ENCODE measurements at places on chromosomes 2 and 18.

- no peak for DNase-seq
These were observed 102.2 kb upstream of the KCTD1 start for GRCh38 chr18:26650310-26651268.

GRCh38 chr2:19632403-19632991, 269.3 kb downstream of the TTC32 start:
- DNase-seq: no peak

GRCh38 chr2:66547887-66548286, 113.0 kb downstream of the MEIS1 start:
- DNase-seq: peak; percentile 16

DNA sequence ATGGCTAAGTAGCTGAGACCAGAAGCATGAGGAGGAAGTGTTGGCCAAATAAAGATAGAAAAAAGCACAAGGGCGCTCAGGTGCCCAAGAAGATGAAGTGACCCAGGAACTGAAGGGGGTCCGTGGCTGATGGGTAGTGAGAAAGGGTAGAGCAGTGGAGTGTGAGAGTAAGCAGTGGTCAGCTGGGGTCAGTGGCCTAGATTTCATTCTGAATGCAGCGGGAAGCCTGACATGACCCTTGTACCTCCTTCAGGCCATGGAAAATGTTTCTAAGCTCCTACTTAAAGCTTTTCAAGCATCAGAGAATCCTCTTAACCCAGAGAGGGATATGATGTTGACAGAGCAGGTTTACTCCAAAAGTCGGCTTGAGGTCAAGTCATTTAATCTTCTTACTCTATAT, 89.0 kb upstream of the UNC80 start:
- DNase-seq: no peak

- DNase-seq: peak; percentile 83
These were observed 82.1 kb downstream of the TNP1 start for GRCh38 chr2:216777637-216778273.

DNA sequence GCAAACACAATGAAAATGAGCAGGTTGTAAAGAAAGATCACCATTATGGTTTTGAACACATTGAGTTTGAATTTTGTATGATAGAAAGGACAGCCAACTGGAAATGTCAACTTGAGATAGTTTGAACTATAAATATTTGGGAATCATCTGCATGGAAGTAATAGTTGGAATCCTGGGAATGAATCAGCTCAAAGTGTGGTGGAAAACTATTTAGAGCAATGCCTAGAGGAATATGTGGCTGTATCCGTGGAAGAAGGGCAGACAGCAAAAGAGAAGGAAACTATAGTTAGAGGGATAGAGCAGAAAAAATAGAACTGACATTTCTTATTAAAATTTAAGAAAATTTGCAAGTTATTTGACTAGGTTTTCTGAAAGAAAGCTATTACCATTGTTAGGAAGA, 112.5 kb upstream of the OTX1 start:
- DNase-seq: no peak

DNA sequence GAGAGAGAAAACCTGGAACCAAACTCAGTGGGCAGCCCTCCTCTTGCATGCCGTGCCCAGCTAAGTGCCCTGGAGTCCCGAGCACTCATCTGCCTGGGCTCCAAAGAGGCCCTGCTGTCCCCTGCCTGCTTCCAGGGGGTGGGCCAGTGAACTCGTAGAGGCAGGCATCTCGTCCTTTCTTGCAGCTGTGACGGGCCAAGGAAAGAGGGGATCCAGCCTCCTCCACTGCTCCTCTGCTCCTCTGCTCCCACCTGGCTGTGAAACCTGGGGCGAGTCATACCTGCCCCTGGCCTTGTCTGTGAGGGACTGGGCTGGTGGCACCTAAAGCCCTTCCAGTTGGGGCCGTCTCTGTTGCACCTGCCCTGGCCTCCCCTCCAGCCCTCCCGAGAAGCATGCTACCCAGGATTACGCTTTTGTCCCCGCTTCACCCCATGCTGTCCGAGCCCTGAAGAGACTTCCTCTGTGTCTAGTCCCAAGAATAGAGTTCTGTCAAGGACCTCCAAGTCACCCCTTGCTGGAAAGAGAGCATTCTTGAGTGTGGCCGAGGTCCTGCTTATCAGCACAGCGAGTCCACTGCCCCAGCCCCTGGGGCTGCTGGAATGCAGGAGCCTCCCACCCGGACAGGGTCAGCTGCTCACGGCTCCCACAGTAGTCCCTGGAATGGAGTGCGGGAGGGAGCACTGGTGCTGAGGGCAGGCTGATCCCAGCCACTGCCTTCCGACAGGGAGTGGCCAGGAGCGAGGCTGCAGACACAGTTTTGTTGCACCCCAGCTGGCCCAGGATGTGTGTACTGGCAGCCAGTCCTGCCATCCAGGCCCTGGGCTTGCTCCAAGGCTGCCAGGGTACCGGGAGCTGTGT, 14.3 kb downstream of the KCNK3 start:
- peak; percentile 77 for DNase-seq

DNA sequence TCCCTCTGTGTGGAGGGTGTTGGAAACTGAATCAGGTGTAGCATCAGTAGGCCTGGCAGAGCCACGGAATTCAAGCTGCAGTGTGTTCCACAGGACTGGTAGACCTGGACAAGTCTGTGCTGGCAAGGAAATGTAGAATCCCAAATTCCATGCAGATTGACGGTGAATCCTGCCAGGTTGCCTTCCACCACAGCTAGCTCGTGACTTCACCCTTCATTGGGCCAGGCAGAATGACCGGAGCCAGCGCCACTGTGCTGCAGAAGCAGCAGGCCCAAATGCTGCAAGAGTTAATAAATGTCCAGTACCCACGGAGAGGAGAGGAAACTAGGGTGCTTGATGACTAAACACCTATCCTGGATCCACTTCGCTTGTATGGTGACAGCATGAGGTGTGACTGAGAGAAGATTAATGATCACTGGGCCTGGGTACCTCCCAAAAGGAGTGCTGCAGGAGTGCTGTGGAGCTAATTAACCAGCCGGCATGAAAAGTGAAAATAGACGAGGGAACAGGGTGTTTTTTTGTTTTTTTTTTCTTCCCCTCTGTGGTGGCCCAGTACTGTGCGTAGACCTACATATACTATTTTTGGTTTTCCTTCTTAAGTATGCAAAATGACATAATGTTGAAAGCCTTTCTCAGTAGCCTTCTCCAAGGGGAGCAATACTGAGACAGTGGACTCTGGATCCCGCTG, 122.2 kb downstream of the TANC1 start:
- DNase-seq: no peak

- DNase-seq: no peak
These were observed 39.6 kb upstream of the PDK1 start for GRCh38 chr2:172516299-172516698.

DNA sequence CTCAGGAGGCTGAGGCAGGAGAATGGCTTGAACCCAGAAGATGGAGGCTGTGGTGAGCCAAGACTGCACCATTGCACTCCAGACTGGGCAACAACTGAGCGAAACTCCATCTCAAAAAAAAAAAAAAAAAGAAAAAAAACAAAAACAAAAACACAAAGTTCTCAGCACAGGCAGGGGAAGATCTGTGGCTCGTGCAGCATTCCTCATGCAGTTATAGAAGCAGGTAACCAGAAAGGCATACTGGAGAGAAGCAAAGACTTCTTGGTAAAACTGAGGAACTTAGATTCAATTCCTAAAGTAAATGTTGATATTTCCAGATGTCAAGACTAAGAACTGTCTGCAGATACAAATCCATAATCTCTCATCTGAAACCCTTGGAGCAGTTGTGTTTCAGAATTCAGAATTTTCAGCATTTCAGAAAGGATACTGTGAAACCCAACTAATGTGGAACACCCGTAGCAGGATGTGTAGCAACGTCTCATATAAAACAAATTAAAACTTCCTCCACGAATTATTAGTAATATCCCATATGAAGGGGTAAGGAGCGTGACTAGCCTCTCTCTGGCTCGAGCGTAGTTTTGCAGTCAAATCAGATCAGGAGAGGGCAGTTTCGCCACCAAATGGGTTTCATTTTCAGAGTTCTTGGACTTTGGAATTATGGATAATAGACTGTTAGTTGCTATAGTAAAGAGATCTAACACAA, 13.2 kb upstream of the SLC25A52 start:
- DNase-seq: no peak

DNA sequence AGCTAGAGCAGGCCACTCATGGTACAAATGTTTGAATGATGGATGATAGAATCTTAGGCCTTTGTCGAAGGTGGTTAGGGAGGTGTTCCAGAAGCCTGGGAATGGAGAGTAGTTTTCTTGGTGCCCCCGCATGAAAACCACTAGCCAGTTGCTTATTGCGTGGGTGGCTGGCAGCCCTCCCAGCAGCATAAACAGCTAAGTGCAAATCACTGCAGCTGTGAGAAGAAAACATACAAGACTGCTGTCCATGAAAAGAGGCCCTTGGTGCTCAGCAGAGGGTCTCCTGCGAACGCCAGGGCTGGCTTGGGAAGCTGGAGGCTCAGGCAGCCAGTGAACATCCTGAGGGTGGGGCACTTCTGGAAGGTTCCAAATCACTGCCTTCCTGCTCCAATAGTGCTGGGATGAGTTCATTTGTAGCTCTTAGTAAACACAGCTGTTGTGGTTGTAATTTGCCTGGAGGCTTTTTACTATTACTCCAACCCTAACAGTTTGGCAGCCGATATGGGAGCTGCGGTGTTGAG, 118.8 kb downstream of the MGAT5 start:
- DNase-seq: peak; percentile 10

- no peak for DNase-seq
These were observed 64.9 kb downstream of the ACTR2 start for GRCh38 chr2:65292461-65293011.

- DNase-seq: no peak
These were observed 133.3 kb upstream of the TFPI start for GRCh38 chr2:187687585-187687984.

DNA sequence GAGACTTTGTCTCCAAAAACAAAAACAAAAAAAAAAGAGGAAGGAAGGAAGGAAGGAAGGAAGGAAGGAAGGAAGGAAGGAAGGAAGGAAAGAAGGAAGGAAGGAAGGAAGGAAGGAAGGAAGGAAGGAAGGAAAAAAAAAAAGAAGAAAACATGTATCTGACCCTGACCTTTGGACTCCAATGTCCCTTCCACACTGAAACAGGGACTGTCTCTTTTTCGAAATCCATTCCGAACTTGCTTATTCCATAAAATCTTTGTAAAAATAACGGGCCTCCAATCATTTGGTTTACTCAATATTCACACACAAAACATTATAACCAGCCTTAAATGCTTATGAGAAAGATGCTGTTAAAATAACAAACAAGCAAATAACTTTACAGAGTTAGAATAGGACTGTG, 225.7 kb downstream of the TCF4 start:
- DNase-seq: no peak

- no peak for DNase-seq
These were observed 76.4 kb upstream of the DYNC1I2 start for GRCh38 chr2:171610824-171611223.

DNA sequence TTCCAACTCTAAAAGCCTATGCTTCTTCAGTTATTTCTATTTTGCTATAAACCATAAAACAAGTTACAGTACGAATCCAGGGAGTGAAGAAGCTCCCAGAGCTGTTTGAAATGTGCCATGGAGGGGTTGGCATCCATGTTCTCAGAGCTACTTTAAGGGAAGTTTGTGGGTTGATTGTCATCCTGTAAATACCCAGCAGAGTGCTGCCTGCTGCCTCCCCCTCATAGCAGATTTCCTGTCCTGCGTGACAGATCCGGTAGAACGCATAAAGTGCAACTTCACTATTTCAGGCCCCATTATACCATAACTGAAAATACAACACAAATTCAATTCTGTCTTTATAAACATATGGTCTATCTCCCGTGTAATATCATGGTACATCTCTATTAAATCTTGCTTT, 114.4 kb downstream of the CTNNA2 start:
- no peak for DNase-seq

GRCh38 chr2:136005462-136006196, 20.2 kb upstream of the DARS1 start:
- DNase-seq: no peak

DNA sequence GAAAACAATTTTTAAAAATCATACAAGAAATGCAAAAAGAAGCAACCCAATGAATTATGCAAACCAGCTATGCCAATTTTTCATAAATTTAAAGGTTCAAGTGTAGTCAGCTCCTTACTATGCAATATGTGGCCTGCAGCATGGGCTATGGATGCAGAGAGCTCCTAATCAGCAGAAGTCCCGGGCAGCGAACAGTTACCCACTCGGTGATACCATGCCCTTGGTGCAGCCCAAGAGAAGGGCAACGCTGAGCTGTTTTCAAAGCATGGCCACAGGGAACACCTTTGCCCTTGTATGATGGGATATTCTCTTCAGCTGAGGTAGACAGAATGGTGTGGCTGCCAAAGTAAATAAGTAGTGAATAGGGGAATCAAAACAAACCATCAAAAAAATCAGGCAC, 17.3 kb upstream of the ARL5A start:
- no peak for DNase-seq

- no peak for DNase-seq
These were observed 41.3 kb downstream of the NABP1 start for GRCh38 chr2:191719261-191719660.

DNA sequence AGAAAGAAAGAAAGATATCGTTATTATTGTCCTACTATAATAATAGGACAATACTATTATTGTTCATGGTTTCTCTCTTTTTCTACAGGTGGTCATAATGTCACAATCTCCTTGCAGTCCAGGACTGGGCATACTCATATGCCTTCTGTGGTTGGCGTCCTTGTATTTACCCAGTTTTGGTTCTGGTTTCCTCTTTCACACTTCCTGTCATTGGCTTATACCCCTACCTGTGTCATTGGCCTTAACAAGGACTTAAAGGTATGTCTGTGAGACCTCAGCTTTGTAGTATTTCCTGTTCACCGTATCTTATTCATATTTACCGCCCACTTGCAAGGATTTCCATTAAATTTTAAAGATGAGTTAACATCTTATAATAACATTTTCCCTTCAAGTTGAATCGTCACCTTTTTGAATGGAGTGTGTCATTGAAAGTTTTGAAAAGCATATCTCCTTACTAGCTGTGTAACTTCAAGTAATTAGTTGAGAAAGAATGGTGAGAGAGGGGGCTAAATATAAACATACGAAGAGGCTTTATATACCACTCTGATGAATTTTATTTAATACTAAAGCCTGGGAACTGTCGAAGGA, 36.5 kb upstream of the HTR2B start:
- no peak for DNase-seq

DNA sequence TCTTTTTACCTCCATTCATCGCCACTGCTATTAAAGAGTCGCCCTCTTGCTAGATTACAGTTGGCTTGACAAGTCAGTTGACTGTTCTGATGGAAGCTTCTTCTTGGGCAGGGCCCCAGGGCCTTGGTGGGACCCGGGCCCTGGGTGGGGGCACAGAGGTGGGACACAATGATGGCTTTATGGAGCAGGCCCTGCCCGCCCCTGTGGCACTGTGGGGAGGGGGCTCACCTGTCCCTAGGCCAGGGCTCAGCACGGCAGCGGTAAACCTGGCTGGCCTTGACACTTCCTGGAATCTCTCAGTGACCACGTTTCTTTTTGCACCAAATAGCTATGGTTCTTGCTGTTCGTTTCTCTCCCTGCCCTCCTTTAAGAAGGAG, 4.9 kb upstream of the HS6ST1 start:
- DNase-seq: peak; percentile 10

- DNase-seq: peak; percentile 96
These were observed 28.9 kb downstream of the IL1R2 start for GRCh38 chr2:102020596-102021170.

- peak; percentile 4 for DNase-seq
These were observed 66.1 kb downstream of the SAP130 start for GRCh38 chr2:127961729-127962128.

Data from ELF-1 (cell line).